ENCODE measurements at places on chromosomes 5 and 9.

GRCh38 chr9:137127301-137128157 lies 11.4 kb upstream of the GRIN1 start:
- DNase-seq = no peak

DNA sequence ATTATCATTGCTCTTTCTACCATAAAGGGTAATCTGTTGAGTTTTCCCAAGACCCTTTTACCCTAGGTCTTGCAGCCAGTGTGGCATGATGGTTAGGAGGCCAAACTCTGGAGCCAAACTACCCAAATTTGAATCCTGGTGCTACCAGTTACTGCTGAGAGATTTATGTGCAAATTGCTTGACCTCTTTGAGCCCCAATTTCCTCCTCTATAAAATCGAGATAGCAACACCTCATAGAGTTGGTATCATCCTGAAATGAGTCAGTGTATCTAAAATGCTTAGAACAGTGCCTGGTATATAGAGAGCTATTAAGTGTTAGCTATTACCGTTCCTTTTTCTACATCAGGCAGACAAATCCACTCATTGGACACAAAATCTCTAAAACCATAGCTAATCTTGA lies 43.0 kb downstream of the ACTBL2 start:
- no peak for DNase-seq

- peak; percentile 70 for DNase-seq
These were observed 27.8 kb upstream of the GLIS3 start for GRCh38 chr9:4327504-4328191.

DNA sequence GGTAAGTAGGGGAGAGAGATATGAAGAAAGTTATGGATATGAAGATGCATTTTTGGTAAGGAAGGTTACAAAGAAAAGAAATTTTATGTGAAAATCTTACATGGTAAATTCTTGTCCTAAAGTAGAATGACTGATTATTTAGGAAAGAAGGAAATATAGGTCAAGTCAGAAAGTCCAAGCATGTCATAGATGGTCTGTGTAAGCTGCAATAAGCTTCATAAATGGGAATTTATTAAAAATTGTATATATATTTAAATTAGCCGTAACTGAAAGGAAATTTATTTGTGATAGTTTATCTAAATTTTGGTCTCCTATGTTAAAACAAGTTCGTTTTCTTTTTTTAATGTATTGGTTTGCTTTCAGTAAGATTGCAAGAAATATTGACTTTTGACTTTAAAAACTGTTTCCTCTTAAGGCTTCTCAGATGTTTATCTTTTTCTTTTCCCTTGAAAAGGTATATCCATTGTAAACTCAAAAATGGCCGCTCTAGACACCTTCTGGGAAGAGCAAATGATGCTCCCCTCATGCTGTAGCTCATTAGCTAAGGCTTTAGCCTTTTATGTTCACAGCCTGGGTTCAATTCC lies 46.8 kb upstream of the HAPLN1 start:
- no peak for DNase-seq

DNA sequence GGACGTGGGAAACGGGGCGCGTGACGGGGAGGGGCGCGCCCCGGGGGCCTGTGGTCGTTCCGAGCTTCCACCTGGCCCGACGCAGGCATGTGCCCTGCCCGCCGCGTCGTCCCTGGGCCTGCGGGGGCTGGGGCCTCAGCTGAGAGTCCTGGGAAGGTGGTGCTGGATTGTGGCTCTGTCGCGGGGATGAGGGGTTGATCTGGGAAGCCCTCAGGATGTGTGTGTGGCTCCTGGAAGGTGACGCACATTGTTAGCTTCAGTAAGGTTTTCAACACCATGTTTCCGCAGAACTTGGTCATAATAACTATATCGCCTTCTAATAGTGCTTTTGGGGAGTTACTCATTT lies 589.1 kb downstream of the MTRR start:
- peak; percentile 27 for DNase-seq

- no peak for DNase-seq
These were observed 126.4 kb upstream of the PRLR start for GRCh38 chr5:35356725-35357124.

DNA sequence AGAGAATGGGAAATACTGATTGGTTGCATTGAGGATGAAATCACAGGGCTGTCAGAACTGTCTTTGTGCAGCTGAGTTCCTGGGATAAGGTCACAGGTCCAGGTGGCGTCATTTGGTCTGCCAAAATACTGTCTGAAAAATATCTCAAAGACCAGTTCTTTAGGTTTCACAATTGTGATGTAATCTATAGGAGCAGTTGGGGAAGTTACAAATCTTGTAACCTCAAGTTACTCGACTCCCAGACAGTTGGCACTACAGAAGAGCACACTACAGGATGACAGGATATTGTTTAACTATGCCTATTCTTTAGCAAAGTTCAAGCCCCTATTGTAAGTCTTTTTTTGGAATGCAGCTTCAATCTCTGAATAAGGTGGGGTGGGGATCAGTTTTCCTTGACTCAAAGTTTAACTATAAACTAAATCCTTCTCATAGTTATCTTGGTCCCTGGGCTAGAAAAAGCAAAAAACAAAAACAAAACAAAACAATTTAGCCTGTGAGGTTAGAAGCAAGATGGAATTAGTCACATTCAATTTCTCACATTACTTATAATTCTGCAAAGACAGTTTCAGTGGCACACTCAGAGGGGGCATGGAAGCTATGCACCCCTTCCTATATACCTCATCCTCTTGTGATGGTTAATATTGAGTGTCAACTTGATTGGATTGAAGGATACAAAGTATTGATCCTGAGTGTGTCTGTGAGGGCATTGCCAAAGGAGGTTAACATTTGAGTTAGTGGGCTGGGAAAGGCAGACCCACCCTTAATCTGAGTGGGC lies 276.0 kb downstream of the AUH start:
- no peak for DNase-seq

GRCh38 chr5:125928663-125929062 lies 494.5 kb upstream of the GRAMD2B start:
- DNase-seq = no peak

GRCh38 chr5:103469288-103470040 lies 93.1 kb downstream of the NUDT12 start:
- peak; percentile 50 for DNase-seq

DNA sequence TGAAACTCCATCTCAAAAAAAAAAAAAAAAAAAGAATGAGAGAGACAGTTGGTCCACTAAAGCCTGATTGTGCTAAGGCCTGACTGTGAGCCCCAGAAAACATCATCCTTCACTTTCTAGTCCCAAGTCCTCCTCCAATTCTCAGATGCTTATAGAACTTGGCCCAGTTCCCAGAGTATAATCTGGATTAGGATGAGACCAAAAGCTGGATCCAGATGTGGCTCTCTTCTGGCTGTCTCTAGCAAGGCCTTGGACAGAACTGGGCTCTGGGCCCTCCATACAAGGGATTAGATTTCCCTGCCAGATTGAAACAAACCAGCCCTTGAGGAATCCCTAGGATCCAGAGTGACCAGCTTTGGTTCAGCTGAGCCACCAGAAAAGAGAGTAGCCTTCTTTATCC lies 98.4 kb upstream of the ZNF366 start:
- DNase-seq = no peak

- peak; percentile 74 for DNase-seq
These were observed 563.2 kb downstream of the NR2F1-AS1 start for GRCh38 chr5:93017849-93018248.

DNA sequence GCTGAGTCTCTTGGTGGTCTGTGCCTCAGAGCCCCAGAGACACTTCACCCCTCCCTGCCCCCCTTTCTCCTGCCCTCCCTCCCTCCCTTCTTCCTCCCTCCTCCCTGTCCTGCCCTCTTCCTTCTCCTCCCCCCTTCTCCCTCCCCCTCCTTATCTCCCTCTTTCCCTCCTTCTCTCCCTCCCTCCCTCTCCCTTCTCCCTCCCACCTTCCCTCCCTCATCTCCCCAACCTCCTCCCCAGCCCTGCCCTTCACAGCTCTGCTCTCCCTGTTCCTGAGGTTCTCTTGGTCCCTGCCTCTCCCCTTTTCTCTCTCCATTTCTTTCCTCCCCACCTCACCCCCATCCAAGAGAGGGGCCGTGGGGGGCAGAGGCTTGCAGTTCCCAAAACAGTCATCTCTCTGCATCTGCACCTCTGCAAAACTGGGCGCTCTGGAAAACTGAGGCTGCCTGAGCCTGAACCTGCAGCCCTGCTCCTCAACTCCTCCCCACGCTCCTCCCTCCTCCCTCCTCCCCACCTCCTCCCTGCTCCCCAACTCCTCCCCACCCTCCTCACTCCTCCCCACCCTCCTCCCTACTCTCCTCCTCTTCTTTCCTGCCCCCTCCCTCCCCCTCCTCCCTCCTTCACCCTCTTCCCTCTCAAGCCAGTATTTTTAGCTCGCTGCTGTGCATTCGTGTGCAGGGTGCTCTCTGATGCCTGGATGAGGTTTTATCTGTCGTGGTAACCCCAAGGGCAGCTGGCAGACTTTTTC lies 219.1 kb downstream of the C9orf50 start:
- DNase-seq = peak; percentile 32
